Thymus (tissue), 14 donors: ENCODE measurements at places on chromosomes 3 and 15.

DNA sequence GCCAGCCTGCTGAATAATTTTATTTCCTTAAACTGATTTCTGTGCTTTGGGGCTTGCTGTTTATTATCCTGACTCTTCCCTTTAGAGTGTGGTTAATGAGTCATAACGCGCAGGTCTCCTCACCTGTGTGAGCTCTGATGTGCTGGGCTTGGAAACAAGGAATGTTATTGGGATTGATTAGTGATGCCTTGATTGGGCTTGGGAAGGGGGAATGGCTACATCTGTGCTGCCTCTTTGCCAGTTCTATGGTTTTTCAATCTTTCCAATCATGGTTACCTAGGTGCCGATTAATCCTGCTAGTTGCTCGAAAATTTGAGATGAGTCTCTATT is 161.0 kb downstream of the THSD4 start:
- no peaks in the 10 kb centered on the region for H3K36me3 ChIP-seq
- H3K27me3 ChIP-seq = no peaks in the 10 kb centered on the region
- H3K4me1 ChIP-seq = no peaks in the 10 kb centered on the region
- no peak for DNase-seq
- no peak overlapping the region for H3K4me3 ChIP-seq

DNA sequence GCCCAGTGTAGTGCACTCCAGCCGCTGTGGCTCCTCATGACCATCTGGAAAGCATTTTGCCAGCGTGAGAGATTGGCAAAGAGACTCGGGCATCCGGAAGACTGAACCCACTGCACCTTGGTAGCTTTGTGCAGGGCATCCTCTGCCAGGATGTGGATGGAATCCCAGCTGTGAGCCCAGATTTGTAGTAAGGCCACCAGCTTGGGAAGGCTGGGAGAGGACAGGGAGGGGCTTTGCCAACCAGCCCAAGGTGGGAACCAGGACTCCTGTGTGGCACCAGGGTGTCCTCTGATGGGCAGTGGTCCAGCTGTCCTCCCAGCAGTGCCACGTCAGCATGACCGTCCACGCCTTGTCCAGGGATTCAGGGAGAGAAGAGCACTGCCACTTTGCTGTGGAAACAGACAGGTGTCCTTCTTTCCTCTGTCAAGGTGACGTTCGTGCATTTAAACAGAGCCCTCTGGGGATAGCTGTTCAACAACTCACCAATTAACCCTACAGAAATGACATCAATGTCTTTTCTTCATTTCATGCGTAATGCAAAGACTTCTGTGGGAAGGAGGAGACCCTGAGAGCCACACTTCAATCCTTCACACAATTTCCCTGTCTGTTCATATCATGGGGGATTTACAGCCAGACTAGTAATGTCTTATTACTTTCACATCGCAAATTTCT is 19.1 kb downstream of the KLF15 start:
- no peaks in the 10 kb centered on the region for H3K27me3 ChIP-seq
- no peak overlapping the region for H3K27ac ChIP-seq
- DNase-seq = no peak
- H3K4me1 ChIP-seq = no peaks in the 10 kb centered on the region
- H3K4me3 ChIP-seq = no peak overlapping the region

DNA sequence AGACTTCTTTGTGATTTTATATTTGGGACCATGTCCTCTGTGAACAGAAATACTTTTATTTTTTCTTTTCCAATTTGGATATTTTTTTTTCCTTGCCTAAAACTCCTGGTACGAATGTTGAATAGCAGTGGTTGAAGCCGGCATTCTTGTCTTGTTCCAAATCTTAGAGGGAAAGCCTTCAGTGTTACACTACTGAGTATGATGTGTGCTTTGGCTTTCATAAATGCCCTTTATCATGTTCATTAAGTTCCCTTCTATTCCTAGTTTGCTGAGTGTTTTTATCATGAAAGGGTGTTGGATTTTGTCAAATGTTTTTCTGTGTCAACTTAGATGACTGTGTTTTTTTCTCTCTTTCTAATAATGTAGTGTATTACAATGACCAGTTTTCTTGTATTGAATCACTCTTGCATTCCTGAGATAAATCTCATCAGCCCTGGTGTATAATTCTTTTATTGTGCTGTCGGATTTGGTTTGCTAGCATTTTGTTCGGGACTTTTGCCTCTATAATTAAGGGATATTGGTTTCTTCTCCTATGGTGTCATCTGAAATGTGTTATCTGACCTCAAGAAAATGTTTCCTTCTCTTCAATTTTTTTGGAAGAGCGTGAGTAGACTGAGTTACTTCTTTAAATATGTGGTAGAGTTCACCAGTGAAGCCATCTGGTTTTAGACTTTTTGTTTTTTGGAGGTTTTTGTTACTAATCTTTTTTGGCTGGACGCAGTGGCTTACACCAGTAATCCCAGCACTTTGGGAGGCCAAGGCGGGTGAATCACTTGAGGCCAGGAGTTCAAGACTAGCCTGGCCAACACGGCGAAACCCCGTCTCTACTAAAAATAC is 33.3 kb downstream of the MAP1A start:
- no peak overlapping the region for H3K4me3 ChIP-seq
- H3K36me3 ChIP-seq = no peaks in the 10 kb centered on the region
- no peaks in the 10 kb centered on the region for H3K4me1 ChIP-seq
- no peaks in the 10 kb centered on the region for H3K27me3 ChIP-seq
- no peak for DNase-seq

GRCh38 chr3:18791182-18791581 is 357.1 kb upstream of the KCNH8 start:
- no peaks in the 10 kb centered on the region for H3K36me3 ChIP-seq
- no peaks in the 10 kb centered on the region for H3K27me3 ChIP-seq
- no peaks in the 10 kb centered on the region for H3K4me1 ChIP-seq
- no peak for DNase-seq
- H3K27ac ChIP-seq = no peak overlapping the region

DNA sequence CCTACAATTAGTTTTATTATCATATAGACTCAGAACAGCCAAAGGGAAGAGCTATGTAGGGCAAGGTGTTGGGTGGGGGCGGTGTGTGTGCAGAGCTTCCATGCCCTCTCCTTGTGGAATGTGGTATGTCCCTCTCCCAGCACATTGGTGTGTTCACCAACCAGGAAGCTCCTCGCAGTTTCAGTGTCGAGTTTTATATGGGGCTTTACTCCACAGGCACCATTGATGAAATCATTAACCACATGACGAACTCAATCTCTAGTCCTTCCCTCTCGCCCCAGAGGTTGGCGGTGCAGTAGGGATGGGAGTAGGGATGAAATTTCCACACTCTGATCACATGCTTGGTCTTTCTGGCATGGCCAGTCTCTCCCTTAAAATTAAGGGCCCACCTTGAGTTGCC is 13.6 kb upstream of the SRP14 start:
- no peak overlapping the region for H3K4me3 ChIP-seq
- H3K36me3 ChIP-seq = no peaks in the 10 kb centered on the region
- peaks cover 99% of the 10 kb centered on the region for H3K4me1 ChIP-seq

- no peak for DNase-seq
- H3K36me3 ChIP-seq = peaks cover 4% of the 10 kb centered on the region
- H3K27me3 ChIP-seq = no peaks in the 10 kb centered on the region
- peak overlapping the region; percentile 96 for H3K4me3 ChIP-seq
- peak overlapping the region; percentile 100 for H3K27ac ChIP-seq
- peaks cover 5% of the 10 kb centered on the region for H3K4me1 ChIP-seq
These were observed 874 bp downstream of the INO80 start for GRCh38 chr15:41115161-41115651.

DNA sequence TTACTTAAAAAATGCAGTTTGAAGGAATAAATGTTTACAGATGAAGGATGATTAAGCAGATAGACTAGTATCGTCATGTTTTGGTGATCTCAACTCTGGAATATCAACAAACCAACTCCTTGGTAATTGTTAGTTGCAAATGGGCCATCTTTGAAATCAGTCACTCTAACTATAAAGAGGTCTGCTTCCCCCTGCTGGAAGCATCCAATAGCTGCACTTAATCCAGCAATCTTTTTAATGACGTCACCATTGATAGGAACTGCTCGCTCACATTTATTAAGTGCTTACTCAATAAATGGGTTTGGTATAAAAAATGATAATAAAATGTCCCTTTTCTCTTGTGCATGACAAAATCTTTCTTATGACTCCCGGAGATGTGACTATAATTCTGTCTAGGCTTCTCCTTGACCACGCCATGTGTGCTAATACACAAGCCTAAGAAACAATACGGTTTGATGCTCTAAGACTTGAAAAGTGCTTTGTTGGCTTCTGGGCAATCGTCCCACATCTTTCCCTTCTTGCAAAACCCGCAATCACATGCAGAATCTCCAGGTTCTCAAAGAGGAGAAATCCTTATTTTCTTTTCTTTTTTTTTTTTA is 227.6 kb upstream of the POU1F1 start:
- H3K27me3 ChIP-seq = no peaks in the 10 kb centered on the region
- no peaks in the 10 kb centered on the region for H3K36me3 ChIP-seq
- no peak overlapping the region for H3K27ac ChIP-seq
- no peak overlapping the region for H3K4me3 ChIP-seq
- no peaks in the 10 kb centered on the region for H3K4me1 ChIP-seq
- peak; percentile 40 for DNase-seq

- H3K27me3 ChIP-seq = no peaks in the 10 kb centered on the region
- no peak for DNase-seq
- no peaks in the 10 kb centered on the region for H3K36me3 ChIP-seq
- no peaks in the 10 kb centered on the region for H3K4me1 ChIP-seq
- H3K4me3 ChIP-seq = no peak overlapping the region
- H3K27ac ChIP-seq = no peak overlapping the region
These were observed 159.4 kb upstream of the KBTBD8 start for GRCh38 chr3:66838704-66839103.

GRCh38 chr3:3559786-3560185 is 239.4 kb upstream of the LRRN1 start:
- DNase-seq = no peak
- H3K27me3 ChIP-seq = no peaks in the 10 kb centered on the region
- no peak overlapping the region for H3K27ac ChIP-seq
- no peaks in the 10 kb centered on the region for H3K36me3 ChIP-seq

GRCh38 chr15:89630260-89630659 is 25.0 kb downstream of the KIF7 start:
- DNase-seq = no peak
- H3K36me3 ChIP-seq = peaks cover 64% of the 10 kb centered on the region
- H3K27me3 ChIP-seq = no peaks in the 10 kb centered on the region
- no peaks in the 10 kb centered on the region for H3K4me1 ChIP-seq

GRCh38 chr15:36661042-36661441 is 81.6 kb downstream of the CDIN1 start:
- DNase-seq = no peak
- no peaks in the 10 kb centered on the region for H3K27me3 ChIP-seq
- no peaks in the 10 kb centered on the region for H3K36me3 ChIP-seq
- no peak overlapping the region for H3K27ac ChIP-seq

DNA sequence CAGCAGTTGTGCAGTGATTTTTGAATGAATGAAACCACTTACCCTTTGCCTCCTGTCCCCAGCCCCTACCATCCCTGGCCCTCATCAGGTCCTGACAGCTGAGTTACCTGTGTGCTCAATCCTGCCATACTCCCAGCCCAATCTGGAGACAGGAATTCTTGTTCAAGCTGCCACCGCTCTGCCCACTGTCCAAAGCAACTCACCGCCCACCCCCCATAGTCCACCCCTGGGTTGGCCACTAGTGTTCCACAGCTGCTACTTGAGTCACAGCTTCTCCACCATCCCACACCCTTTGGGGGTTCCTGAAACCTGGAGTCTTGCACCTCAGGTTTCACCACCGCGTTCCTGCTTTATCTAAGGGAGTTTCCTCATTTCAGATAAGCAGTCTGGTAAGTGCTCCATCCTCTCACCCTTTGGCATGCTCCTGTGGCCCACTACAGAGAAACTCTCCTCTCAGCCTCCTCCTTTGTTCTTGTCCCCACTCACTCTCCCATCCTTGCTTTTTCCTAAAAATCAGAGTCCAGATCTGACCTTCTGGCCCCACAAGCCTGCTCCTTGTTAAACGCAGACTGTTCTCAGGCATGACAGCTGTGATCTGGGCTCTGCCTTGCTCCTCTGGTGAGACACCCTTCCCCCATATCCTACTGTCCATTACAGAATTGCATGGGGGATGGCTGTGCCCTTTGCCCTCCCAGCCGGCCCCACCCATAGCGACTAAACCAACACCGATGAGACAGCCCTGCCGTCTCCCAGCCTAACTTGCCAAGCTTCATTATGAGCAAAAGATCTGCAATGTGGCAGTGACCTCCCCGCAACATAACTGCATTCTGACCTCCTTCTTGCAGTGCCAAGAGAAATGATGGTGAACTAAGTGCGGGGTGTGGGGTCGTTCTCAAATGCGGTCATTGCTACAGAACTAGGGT is 50.0 kb downstream of the CYP19A1 start:
- H3K4me1 ChIP-seq = no peaks in the 10 kb centered on the region
- H3K4me3 ChIP-seq = no peak overlapping the region
- no peaks in the 10 kb centered on the region for H3K36me3 ChIP-seq
- H3K27me3 ChIP-seq = no peaks in the 10 kb centered on the region

- H3K27me3 ChIP-seq = no peaks in the 10 kb centered on the region
- no peak overlapping the region for H3K4me3 ChIP-seq
- H3K36me3 ChIP-seq = peaks cover 6% of the 10 kb centered on the region
- no peak for DNase-seq
- no peak overlapping the region for H3K27ac ChIP-seq
These were observed 375.3 kb downstream of the TBC1D5 start for GRCh38 chr3:17367171-17367570.

- H3K4me1 ChIP-seq = peaks cover 69% of the 10 kb centered on the region
- no peak overlapping the region for H3K4me3 ChIP-seq
- DNase-seq = no peak
These were observed 258.4 kb downstream of the UACA start for GRCh38 chr15:70504988-70505387.

DNA sequence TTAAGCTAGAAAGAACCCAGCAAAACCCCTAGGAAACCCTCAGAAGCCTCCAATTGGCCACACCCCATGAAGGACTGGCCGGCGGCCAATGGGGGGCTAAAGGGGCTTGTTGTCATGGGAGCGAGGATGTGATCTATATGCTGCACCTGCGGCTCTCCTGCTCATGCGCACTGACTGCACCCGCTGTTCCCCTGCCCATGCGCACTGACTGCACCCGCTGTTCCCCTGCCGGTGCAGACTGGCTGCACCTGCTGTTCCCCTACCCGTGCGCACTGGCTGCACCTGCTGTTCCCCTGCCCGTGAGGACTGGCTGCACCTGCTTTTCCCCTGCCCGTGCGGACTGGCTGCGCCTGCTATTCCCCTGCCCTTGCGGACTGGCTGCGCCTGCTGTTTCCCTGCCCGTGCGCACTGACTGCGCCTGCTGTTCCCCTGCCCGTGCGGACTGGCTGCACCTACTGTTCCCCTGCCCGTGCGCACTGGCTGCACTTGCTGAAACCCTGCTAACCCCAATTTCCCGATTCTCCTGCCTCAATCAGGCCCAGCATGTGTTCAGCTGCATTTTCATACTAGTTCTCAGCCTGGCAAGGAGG is 16.8 kb upstream of the MCCC1 start:
- H3K27me3 ChIP-seq = no peaks in the 10 kb centered on the region
- peaks cover 18% of the 10 kb centered on the region for H3K4me1 ChIP-seq
- H3K36me3 ChIP-seq = no peaks in the 10 kb centered on the region
- DNase-seq = peak; percentile 68
- H3K4me3 ChIP-seq = no peak overlapping the region

DNA sequence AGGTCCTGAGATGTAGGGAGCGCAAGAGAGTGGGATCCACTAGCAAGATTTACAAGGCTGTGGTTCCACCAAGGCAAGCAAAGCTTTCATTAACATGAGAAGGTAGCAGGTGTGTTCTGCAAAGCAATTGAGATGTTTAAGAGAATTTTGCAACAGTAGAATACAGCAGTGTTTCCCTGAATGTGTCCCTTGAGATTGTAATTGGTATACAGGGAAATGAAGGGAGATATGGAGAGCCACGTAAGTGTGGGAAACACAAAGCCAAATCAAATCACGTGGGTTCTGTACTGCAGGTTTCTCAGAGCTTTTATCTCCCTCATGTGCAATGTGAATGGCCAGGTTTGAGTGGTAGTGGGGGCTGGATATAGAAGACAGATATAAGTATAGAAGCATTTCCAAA is 67.3 kb downstream of the ATG7 start:
- no peak for DNase-seq
- no peaks in the 10 kb centered on the region for H3K36me3 ChIP-seq
- H3K4me1 ChIP-seq = no peaks in the 10 kb centered on the region
